ENCODE measurements at places on chromosomes 6 and 20.

GRCh38 chr6:139881728-139882211, 507.3 kb upstream of the CITED2 start:
- DNase-seq, result peak; percentile 79

DNA sequence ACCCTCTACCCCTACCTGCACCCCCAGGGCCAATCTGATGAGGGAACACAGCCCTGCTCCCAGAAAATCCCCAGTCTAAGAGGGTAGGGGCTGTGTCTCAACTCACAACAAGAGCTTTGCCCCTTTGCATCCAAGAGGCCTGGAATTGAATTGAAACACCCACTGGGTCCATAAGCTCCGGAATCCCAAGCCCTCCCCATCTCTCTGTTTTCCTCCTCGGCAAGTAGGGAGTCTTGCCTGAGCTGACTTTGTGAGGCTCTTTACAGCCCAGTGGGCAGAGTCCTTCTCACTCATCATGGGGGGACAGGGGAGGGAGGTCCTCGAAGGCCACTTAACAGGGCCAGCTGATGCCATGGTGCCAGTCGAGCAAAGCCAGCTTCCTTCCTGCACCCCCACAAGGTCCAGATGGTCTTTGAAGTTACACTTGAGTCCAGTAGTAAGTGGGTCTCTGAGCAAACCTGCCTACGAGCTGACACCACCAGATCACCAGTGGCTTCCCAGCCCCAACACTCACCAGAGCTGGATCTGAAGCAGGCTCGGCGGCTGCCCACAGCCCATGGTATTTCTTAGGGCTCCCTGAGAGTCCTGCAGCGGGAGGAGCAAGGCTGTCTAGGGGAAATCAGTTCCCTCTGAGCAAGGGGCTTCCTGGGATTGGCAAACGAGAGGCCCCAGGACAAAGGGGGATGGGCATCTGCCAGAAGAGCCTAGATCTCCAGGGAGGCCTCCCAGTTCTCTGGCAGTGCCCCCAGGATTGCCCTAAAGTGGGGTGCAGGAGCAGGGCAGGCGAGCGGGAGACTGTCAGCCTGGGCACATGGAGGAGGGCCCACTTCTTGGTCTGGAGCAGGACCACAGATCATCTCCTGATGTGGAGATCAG, 144.5 kb downstream of the VEGFA start:
- DNase-seq, result no peak

DNA sequence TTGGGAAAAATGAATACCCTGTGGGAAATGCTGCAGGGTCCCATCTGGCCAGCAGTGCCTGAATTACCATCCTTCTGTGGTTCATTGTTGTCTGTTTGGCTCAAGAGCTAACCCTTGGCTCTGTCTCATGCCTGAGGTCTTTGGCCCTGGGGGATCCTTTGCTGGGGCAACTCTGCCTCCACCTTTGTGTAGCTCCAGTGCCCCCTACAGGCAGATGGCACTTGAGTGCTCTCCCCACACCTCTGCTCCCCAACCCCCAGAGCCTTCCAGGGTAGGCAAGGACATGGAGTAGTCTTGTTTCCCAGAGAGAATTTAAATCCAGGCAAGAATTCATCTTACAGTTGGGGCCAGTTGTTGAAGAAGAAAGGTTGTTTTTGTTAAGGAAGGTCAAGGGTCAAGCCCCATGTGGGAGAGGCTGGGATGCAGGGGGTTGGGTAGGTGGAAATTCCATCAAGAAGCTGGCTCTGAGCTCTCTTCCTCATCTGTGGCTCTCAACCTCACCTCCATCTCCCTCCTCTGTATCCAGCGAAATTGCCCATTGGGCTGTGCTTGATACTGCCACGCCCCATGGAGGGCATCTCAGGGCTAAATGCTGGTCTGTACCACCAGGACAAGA, 44.2 kb downstream of the ZNF831 start:
- DNase-seq, result peak; percentile 52

DNA sequence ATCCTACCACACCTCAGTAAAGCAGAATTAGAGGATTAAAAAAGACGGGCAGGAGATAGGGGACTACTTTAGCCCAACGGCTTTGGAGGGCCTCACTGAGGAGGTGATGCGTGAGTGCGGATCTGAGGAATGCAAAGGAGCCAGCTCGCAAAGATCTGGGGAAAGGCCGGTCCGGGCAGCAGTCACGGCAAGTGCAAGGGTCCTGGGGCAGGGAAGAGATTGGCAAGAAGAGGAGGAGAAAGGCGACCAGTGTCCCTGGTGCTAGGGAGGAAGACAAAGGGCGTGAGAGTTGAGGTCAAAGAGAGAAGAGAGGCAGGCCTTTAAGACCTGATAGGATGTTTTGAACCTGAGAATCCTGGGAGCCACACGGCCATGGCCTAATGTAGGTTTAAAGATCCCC, 86.8 kb downstream of the KCNB1 start:
- no peak for DNase-seq

DNA sequence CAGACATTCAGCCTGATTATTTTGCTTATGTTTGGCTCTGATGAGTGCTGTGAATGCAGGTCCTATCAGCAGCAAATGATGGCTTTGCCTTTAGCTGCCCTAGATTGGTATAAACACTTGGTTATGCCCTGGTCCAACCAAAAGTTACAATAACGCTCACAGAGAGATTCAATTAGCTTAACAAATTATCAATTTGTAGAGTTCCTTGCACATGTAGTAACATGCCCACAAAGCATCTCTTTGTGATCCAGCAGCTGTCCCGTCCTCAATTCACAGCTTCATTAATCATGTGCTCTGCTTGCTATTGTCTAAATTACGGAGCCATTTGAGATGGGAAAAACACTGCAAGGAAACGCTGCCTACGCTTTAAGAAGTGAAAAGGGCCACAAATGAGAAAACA, 457.9 kb downstream of the HDGFL1 start:
- DNase-seq, result peak; percentile 14

- peak; percentile 28 for DNase-seq
Observed at GRCh38 chr6:130118236-130118635, 99.9 kb downstream of the L3MBTL3 start.

- no peak for DNase-seq
Observed at GRCh38 chr6:107103082-107103481, 12.2 kb downstream of the BEND3 start.

DNA sequence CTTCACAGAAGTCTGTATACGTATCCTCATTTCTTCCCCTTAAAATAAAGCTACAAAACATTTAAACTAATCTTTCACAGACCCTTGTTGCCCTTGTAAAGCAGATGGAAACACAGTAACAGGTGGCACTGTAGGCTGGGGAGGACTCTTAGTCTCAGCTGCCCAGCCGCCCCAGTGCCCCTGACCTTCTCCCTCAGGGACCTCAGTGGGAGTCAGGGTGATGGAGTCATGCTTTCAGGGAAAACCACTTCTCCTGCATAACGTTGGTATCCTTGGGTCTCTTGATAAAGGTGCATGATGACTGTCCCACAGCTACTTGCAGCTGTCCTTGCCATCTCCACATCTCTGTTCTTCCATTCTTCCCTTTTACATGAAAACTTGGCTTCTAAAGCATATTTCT, 198.6 kb downstream of the CDKAL1 start:
- DNase-seq, result no peak

- no peak for DNase-seq
Observed at GRCh38 chr6:15677822-15678221, 15.0 kb upstream of the DTNBP1 start.

GRCh38 chr6:158686791-158687381, 37.0 kb downstream of the SYTL3 start:
- no peak for DNase-seq

GRCh38 chr6:17352302-17352701, 41.1 kb upstream of the CAP2 start:
- DNase-seq, result no peak

- DNase-seq, result no peak
Observed at GRCh38 chr20:58069207-58069606, 159.2 kb downstream of the ANKRD60 start.

DNA sequence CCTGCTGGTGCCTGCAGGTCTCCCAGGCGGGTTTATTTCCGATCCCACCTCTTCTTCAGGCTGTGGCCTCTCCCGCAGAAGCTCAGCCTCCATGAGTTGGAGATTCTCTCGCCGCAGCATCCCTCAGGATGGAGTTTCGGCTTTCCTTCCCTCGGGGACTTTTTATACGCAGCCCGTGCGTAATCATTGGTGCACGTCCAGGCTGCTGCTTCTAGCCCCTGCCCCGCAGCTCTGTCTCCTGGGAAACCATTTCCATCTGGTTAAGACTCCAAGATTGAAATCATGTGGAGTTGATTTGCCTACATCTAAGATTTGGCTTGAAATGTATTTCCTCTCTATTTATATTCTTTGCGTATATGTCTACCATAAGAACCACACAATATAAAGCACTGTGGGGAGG, 46.7 kb upstream of the CARMIL1 start:
- DNase-seq, result peak; percentile 21

GRCh38 chr20:48630342-48631075, 197.3 kb downstream of the PREX1 start:
- no peak for DNase-seq

DNA sequence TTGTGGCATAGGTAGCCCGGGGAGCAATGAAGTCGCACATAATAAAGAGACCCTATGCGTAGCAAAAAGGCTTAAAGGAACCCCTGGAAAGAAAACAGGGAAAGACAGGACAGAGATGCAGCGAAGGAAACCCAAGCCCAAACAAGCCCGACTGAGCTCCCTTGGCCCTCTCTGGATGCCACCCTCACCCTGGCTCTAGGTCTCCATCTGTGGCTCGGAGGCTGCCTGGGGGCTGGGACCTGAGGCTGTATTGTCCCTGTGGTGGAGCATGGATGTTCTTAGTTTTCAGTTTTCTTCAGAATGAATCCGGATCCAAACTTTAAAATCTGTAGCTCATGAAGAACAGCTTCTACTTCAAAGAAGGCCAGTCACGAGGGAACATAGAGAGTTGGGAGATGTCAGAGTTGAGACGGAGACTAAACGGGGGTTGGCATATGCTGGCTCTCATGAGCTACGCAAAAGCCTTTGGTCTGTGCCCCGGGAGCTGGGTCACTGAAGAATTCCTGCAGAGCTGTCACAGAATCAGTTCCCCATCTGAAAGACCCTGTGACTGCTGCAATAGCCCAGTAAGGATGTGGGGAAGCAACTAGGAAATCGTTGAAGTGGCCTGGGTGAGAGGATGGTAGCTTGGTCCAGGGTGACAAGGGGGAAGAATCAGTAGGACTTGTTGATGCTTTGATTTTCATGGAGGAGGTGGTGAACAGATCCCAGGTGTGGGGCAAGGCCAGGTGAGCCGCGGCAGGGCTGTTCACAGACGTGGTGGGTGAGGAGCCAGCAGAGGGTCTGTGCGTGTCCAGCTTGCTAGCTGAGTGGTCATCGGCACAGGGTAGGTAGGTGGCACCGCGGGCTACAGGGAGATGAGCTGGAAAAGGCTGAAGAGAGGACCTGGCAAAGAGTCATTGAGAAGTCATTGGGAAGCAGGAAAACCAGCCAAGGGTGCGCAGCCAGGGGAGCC, 35.2 kb downstream of the SYNDIG1 start:
- no peak for DNase-seq

DNA sequence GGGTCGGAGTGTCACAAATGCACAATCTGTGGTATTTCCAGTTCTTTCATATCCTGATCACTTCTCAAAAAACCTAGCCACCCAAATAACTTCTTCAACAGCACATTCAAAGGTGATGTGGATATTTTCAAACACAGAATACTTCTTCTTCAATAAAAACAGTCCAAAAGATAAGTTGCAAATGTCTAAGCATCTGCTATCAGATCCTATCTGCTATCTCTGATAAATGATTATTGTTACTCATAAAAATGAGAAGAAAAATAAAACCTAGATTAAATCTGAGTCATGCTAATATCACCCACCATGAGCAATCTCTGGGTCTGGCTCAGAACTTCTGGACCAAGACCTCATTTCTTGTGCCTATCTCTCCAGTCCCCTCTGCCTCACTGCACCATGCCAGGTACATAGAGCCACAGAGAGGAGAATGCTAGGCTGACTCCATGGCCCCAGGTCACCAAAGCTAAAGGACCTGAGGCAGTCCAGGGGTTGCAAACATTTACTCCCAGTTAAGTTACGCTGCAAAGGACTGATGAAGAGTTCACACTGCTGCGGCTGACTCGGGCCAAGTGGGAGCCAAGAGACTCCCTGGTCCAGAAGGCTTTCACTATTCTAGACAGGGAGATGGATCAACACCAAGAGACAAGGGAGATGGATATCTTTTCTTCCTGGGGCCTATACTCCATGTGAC, 101.4 kb downstream of the KIF13A start:
- no peak for DNase-seq

DNA sequence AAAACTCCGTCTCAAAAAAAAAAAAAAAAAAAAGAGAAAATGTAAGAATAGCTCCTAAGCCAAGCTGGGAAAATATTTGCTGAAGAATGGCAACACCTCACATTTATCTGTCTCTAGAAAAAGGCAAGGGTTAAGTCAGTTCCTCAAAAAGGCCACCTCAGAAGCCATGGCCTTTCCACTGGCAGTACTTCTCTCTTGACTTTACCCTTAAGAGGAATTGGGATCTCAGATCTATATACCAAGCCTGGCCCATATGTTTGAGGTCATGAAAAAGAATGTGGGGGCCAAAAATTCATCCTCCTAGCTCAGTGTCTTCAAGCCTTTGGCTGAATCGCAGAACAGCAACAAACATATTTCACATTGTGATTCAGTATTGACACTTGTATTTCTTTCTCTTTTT, 10.9 kb upstream of the NCOA3 start:
- DNase-seq, result no peak

GRCh38 chr6:134077301-134077700, 24.9 kb upstream of the SLC2A12 start:
- DNase-seq, result peak; percentile 65

- no peak for DNase-seq
Observed at GRCh38 chr6:122564230-122564629, 46.0 kb upstream of the PKIB start.

- no peak for DNase-seq
Observed at GRCh38 chr6:1494671-1495070, 105.3 kb downstream of the FOXF2 start.

DNA sequence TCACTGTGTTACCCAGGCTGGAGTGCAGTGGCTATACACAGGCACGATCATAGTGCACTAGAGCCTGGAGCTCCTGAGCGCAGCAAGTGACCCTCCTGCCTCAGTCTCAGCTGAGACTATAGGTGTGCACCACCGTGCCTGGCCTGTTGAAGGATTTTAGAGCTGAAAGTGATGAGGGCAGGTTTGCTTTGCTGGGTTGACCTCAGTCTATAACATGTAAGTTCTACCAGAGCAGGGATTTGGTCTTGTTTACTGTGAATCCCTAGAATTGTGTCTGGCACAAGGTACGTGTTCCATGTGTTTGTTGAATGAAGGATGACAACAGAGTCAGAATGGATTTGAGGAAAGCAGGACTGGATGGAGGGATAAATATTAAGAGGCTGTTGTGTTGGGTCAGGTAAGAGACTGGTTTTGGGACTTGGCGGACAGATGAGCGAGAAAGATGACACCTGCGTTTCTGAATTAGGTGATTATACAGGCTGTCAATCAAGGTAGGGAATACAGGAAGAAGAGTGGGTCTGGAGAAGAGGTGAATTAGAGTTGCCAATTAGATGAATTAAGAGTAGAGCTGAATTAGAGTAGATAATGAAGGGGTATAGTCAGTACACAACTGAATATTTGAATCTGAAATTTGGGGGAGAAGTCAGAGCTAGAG, 6.5 kb downstream of the ASXL1 start:
- no peak for DNase-seq

- peak; percentile 73 for DNase-seq
Observed at GRCh38 chr20:58852543-58853271, at the start of gene GNAS. TSS of gene GNAS (plus strand) at chr20:58852716.
